ENCODE measurements at places on chromosomes 4 and X.

GRCh38 chrX:40273356-40274050 lies 175.7 kb upstream of the BCOR start:
- no peak for DNase-seq

- DNase-seq: no peak
Measured at GRCh38 chr4:154332681-154333421, 158.7 kb downstream of the DCHS2 start.

- no peak for DNase-seq
Measured at GRCh38 chrX:88355252-88355651, 391.8 kb upstream of the CPXCR1 start.

DNA sequence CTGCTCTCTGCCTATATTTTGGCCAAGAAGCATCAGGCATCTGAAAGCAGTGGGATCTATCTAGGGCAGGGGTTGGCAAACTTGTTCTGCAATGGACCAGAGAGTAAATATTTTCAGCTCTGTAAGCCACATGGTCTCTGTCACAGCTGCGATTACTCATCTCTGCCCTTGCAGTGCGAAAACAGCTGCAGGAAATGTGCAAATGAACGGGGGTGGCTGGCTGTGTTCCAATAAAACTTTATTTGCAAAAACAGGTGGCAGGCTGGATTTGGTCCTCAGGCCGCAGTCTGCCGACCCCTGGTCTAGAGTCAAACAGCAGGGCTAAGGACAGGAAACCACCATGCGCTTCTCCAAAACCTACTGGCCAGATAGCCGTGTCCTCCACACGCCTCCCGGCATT lies 48.6 kb downstream of the ACOX3 start:
- peak; percentile 58 for DNase-seq

DNA sequence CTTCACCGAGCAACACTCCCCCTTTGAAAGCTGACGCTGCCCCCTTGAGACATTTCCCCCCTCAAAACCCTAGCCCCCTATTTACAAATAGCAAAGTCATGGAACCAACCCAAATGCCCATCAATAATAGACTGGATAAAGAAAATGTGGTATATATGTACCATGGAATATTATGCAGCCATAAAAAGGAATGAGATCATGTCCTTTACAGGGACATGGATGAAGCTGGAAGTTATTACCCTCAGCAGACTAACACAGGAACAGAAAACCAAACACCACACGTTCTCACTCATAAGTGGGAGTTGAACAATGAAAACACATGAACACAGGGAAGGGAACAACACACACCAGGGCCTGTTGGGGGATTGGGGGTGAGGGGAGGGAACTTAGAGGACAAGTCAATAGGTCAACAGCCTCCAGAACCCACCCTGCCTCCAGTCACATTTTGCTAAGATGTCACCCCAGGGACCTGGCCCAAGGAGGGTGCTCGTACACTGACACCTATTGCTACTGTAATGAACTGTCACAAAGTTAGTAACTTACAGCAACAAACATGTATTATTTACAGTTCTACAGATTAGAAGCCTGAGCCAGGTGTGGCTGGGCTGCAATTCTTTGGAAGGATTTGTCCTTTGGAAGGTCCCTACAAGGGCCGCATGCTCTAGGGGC lies 20.6 kb downstream of the SCD5 start:
- DNase-seq: no peak

DNA sequence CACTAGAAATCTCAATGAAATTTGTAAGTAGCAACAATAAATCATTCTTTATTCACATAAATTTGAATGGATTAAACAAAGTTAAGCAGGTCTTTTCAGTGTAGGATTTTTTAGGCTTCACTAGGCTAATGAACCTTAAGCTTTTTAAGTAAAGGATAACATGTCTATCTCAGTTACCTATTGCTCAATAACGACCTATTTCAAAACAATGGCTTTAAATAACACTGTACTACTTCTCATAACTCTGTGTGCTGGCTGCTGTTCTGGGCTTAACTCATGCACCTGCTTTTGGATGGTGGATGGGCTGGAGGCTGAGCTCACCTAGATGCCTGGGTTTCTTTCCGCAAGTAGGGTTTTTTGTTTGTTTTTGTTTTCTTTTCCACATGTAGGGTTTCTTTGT lies 495.0 kb upstream of the SLIT2 start:
- no peak for DNase-seq

GRCh38 chr4:113760795-113761619 lies 531 bp downstream of the CAMK2D start:
- no peak for DNase-seq

DNA sequence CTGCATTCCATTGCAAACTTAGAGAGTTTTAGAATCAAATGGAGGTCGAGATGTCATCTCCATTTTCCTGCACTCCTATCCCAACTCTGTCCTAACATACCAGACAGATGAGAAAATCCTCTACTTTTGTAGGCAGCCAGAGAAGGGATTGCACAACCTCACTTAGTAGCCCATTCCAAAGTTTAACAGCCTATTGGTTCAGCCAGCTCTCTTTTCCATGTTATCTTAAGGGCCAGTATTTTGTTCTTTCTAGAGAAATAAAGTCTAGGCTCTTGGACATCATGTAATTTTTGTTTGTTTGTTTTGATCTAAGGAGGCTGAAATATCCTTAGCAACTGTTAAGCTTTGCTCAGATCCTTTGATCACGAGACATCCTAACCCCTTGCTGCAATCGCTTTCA lies 173.0 kb downstream of the COX18 start:
- peak; percentile 28 for DNase-seq

DNA sequence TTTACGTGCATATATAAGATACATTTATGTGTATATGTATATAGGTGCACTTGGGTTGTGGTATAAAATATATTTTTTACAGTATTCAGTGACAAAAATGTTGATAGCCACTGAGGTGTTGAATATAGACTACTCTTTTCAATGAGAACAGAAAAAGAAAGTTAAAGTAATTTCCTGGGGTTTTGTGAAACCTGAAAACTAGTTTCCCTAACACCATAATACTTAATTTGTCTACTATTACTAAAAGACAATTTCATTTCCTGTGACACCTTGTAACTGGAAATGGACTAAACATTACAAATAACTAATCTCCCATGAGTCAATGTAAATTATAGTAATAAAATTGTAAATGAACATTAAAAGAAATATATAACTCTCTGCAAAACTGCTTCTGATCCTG lies 32.0 kb upstream of the MAP9 start:
- DNase-seq: no peak

DNA sequence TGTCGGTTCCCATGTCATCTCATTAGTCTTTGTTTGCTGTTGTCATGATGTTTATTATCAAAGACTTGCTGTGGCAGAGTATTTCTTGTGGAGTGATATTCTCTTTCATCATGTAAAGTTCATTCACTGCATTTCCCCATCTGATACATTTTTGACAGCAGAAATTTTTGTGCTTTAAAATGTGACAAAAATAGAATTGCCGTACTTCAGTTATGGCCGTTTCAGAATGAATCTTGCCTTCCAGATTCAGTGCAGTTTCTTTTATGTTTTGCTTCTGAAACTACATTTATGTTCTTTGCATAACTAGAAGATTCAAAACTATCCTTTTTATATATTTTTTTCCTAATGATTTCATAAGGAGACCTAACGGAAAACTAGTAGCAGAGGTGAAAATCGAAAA lies 10.0 kb downstream of the CSTF2 start:
- DNase-seq: no peak

GRCh38 chr4:122083989-122084388 lies 68.1 kb upstream of the BLTP1 start:
- DNase-seq: no peak

GRCh38 chr4:38416450-38417014 lies 247.5 kb upstream of the KLF3 start:
- no peak for DNase-seq

DNA sequence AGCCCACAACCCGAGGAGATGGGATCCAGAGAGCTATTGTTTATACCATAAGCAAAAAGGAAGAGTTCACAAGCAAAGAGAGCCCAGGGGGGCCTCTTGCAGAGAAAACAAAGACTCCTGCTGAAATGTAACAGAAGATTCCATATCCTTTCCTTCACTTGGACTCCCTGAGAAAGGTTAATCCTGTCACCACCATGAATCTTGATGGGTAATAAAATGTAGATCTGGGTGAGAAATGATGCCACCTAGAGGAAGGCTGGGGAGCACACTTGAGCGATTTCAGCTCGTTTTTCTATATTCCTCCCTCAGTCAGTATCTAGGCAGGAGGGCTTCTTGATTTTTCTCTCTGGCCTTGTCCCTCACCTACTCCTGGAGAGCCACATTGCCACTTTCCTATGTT lies 10.2 kb upstream of the KCNE5 start:
- no peak for DNase-seq

GRCh38 chr4:29262986-29263385 lies 1457.2 kb upstream of the PCDH7 start:
- DNase-seq: no peak

DNA sequence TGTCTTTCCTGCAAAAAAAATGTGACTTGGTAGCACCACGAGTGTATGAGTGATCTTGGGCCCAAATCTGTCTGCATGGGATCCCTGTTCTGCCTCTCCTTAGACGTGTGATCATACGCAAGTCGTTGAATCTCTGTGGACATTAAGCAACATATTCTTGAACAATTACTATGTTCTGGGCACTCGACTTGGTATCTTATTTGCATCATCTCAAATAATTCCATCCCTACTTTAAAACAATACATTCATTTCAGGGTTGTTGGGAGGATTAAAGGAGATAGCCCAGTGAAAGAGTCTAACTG lies 145.4 kb upstream of the CPEB2 start:
- DNase-seq: no peak

DNA sequence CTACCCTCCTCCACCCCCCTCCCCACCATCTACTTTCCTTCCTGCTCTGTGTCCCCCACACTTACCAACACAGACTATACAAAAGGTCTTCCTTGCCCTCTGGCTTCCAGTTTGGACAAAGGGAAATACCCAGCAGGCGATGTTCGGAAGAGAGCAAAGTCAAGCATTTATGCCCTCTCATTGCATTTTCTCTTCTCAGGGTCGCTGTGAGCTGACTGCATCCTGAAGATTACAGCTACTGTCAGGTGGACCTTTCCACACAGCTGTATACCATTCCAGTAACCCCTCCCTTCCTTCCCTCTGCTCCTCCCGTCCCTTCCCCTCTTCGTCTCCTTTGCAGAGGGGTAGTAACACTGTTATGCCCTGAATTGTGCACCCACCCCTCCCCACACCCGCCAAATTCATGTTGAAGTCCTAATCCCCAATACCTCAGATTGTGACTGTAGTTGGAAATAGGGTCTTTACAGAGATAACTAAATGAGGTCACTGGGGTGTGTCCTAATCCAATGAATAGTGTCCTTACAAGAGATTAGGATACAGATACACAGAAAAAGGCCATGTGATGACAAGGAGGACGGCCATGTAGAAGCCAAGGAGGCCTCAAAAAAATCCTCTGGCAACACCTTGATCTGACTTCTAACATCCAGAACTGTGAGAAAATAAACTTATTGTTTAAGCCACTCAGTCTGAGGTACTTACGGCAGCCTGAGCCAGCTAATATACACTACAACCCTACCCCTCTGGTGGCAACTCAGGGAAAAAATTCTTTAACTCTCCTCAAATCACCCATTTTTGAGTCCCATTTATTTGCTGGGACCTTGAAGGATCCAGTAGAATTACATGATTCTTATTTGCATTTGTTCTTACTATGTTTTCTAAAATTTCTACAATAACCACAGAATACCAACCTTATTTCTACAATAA lies 11.7 kb downstream of the MORF4L2 start:
- DNase-seq: no peak

DNA sequence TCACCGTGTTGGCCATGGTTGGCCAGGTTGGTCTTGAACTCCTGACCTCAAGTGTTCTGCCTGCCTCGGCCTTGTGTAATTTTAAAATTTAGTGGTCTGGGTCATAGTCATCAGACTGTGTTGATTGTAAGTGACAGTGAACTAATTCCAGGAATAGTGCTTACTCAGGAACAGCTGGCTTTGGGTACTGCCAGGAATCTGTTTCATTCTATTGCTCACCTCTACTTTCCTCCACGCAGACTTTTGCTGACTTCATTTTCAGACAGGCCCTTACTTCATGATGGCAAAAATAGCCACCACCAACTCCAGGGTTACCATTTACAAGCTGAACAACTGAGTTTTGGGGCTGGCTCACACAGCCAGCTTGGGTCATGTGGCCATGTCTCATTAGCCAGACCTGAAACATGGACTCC lies 54.6 kb downstream of the FNIP2 start:
- DNase-seq: no peak

DNA sequence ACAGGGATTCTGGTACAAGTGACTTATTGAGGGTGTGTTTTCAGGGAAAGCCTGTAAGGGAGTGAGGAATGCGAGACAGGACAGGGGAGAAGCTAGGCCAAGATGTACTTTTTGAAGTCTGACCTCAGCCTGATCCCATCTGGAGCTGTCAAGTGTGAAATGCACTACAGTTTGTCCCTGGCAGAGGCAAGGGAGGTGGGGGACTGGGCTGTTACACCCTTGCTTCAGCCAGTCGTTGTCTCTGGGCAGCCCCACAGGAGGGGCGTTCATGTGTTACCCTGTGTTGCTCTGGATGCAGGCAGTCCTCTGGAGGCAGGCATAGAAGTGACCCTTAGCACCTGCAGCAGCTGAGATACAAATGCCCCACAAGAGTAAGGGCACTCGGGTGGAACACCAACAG lies 25.8 kb downstream of the PPEF1 start:
- DNase-seq: no peak

DNA sequence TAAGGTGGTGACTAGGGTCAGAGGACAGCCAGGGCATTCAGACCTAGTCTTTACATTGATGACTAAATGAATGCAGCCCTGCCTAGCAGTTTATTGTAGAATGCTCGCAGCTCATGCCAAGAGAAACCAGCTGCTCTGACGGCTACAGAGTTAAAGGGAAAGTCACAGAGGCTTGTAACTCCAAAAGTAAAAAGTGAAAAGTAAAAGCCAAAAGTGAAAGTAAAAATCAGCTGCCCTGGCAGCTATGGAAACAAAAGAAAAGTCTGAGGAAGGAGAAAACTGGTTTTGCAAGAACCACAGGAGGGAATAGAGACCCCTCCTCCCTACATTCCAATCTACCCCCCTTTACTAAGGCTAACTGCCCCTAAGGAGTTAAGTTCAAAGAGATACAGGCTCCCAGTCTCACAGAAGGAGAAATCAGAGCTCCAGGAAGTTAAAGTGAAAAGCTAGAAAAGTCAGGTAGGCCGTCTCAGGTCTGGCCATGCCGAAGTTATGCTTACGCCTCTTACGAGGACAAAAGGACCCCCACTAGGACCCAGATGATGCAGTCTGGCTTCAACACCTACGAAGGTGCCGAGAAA lies 6.0 kb downstream of the GAGE10 start:
- no peak for DNase-seq

GRCh38 chr4:10998846-10999245 lies 314.3 kb upstream of the CLNK start:
- DNase-seq: peak; percentile 23

DNA sequence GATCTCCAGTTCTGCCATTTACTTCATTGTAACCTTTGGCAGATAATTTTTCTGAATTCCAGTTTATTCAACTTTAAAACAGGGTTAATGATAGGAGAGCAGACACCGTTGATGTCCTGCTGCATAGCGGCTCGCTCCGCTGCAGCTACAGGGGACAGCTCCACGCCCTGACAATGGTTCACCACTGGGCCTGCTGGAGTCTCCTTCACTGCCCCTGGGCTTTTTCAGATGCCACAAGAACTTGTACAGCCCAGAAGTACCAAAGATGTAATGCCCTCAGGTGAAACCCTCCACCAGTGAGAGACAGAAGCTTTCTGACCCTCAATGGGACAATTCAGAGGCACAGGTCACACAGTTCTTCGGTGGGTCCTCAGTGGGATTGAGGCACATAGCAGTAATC lies 22.7 kb upstream of the SEPTIN11 start:
- no peak for DNase-seq
